Activated naive CD4-positive, alpha-beta T cell treated with Interleukin-2 at 50 U/mL for 16 hours (primary cell): ENCODE measurements at places on chromosomes 7 and 10.
A peak's percentile ranks its signal among the peaks of the same experiment; 100 is the strongest.

DNA sequence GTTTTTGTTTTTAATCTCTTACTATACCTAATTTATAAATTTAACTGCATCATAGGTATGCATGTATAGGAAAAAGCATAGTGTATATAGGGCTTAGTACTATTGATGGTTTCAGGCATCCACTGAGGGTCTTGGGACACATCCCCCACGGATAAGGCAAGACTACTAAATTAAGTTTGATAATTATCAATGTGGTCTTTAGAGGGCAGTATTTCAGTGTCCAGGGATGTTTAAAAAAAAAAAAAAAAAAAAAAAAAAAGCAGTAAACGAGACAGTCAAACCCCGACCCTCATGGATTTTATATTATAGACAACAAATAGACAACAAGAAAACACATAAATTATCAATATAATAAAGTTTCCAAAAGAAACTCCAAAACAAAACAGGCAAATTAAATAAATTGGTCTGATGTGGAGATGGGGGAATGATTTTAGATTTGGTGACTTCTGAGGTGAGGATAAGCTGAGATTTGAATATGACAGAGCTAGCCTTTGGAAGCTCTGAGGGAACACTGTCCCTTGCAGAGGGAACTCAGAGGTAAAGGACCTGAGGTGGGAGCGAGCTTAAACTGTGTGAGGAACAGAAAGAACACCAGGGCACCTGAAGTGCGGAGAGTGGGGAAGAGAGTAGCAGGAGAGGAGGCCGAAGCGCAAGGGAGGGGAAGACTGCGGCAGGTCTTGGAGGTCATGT is 14.8 kb downstream of the ACSM6 start:
- no peak for DNase-seq

DNA sequence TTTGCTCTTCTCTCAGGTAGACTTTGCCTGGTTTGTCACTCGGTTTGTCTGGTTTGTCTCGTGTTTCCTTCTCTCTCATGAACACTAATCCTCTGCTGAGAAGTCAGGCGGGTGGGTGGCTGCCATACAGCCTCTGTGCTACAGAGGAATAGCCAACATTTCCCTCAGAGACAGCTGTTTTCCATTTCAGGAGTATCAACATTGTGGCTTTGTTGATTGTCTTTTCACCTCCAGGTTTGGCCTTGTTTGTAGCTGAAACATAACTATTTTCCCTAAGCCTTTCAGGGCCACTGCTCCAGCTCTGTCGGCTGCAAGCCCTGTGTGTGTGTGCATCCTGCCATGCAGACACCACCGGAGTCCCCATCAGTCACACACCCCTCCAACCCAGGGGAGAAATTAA is 122.8 kb downstream of the BAMBI start:
- DNase-seq: no peak

DNA sequence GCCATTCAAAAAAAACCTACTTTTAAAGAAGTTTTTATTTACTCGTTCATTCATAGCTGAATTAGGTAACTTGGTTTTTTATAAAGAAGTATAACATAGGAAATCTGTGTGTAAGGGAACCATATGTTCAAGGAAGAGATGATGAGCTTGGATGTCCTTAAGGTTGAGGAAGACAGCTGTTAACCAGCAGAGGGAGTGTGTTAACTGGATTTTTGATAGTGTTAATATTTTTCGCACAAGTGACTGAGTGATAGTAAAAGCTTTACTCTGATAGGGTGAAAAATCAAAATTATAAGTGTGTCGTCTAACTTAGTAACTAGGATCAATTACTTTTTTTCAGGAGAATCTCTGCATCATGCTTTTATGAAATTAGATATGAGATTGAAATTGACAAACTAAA is 134.7 kb downstream of the ARL5B start:
- DNase-seq: no peak

DNA sequence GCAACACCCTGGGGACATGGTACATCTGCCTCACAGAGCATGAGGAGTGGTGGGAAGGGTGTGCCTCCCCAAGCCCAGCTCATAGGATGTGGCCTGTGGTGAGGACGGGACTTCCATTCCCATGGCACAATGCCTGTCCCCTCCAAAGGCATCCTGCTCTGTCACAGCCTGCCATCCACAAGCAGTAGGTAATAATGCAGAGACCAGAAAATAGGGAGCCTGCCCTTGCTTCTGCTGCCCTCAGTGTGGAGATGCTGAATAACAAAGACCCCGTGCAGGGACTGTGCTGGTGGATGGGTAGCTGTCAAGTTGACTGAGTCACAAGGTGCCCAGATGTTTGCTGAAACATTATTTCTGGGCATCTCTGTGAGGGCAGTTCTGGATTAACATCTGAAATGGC is 199.9 kb upstream of the GRB10 start:
- no peak for DNase-seq

DNA sequence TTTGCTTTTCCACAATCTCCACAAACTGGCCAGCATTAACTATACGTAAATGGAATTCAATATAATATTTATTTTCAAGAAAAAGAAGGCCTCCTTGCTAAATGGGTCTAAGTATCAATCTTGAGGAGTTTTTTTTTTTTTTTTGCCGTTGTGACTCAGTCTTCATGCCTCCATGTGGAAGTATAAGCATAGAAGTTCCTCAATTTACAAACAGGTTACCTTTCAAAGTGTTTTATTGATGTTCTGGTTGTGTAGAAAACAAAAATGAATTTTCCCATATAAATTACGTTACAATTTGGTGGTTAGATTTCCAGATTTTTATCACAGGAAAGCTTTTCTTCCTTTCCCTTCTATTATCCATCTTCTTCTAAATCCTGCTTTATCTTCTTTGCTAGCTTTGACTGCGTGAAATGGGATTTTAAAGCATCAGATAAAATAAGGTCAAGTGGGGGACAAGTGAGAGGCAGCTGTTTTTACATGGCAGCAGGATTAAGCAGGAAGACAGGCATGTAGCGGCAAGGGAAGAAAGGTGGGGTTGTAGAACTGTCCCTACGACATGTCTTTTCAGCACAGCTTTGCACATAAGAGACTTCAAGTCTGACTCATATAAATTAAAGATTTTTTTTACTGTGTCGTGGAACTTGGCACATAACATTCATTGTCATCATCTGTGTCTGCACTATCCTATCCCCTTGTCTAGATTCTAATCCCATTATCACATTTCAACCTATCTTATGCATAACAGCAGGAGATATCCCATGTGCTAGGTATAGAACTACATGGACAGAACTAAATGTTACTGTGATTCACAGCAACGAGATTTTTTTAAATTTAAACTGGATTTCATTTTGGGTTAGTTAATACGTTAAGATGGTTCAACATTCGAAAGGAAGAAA is 135.3 kb upstream of the FAM3C start:
- no peak for DNase-seq

- peak; percentile 87 for DNase-seq
Measured at GRCh38 chr10:6580279-6581029, 378 bp upstream of the PRKCQ start.

DNA sequence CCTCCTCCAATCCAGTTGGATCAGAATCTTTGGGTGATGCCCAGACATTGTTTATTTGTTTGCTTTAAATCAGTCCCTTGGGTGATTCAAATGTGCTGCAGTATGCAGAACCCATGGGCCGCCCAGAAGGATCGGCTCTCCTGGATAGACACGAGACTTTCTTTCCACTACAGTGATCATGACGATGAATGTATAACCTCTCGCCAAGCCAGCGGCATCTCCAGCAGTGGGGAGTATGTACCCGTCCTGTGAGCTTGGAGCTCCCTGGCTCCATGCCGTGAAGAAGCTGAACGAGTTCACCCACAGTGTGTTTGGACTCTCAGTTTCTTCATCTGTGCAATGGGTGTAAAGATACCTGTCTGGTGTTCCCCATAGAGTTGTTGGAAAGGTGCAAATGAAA is 162.3 kb downstream of the CAMK1D start:
- DNase-seq: no peak

DNA sequence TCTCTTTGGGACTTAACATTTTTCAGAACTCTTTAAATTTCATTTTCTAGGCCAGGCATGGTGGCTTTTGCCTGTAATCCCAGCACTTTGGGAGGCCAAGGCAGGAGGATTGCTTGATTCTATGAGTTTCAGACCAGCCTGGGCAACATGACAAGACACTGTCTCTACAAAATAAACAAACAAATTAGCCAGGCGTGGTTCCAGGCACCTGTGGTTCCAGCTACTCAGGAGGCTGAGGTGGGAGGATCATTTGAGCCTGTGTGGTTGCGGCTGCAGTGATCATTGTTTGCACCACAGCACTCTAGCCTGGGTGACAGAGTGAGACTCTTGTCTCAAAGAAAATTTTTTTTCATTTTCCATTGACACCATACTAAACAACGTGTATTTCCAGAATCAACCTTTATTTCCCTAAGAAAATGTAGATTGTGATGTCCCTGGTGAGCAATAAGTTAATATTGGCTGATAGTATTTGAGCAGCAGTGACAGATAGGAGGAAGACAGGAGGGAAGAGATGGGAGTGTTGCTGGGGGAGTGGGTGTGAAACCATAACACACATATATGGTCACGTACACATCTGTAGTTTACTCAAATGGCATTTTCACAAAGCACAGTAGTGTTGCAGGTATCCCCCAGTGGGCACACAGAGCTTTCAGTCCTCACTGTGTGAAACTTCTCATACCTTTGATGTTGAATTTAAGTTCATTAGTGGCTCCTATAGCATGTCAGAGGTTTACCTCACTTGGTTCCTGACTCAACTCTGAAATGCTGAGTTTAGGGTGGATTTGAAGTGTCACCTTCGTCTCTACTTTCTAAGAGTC is 205.6 kb downstream of the AUTS2 start:
- DNase-seq: no peak

DNA sequence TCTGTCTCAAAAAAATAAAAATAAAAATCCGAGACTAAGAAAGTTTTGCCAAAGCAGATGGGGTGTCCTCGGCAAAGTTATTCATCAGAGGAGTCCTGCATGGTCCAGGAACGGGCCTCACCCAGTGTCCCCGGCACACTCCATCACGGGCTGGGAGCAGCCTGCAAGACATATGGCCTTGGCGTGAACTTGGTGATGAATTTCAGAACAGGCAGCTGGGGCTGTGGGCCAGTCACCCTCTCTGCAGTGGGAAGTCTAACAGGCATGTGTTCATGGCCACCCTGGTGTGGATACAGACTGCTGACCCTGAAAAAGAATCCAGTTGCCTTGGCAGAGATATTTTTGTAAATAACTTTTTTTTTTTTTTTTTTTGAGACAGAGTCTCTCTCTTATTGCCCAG is 34.7 kb downstream of the NPTX2 start:
- DNase-seq: no peak

GRCh38 chr10:118642228-118642627 is 46.8 kb upstream of the PRLHR start:
- DNase-seq: no peak

GRCh38 chr10:63213489-63213888 is 80.4 kb downstream of the NRBF2 start:
- DNase-seq: no peak

- DNase-seq: peak; percentile 12
Measured at GRCh38 chr7:100539436-100540006, 518 bp downstream of the AGFG2 start.
